H1 (cell line): ENCODE measurements at places on chromosomes 2 and 18. TPM values are rescaled to one million over a fixed set of nuclear protein-coding genes. Genes with fewer than 3 reads are reported as not detected.

DNA sequence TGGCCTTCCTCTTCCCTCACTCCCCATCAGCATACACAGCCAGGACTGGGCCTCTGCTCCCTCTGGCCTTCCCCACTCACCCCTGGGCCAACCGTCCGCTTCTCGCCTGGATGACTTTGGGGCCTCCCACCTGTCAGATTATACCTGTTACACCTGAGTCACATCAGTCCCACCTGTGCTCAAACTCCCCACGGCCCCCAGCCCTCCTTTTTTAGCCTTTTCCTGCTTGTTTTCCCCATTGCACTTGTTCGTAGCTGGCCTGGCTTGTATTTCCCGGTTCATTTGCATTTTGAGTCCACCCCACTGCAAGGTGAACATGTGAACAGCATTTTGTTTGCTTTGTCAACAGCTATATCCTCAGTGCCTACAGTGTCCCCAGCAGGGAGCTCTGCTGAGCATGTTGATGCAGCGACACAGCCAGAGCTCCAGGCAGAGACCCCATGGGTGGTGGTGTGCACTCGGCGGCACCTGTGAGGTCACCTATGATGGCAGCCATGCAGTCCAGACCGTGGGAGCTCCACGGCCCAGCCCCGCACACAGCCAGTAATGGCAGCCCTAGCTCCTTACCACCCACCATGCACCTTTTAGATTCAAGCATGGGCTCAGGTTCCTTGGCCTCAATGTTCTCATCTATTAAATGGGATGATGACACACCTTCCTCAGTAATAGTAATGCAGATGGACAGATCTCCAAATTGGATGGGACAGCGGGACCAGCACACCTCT is 276.4 kb upstream of the HS6ST1 start:
- no peaks in the 10 kb centered on the region for H3K27me3 ChIP-seq
- no peak overlapping the region for H3K27ac ChIP-seq
- DNase-seq: no peak
- H3K4me3 ChIP-seq: no peak overlapping the region

GRCh38 chr2:66030553-66030952 is 404.4 kb upstream of the MEIS1 start:
- no peaks in the 10 kb centered on the region for H3K4me1 ChIP-seq
- H3K36me3 ChIP-seq: no peaks in the 10 kb centered on the region
- H3K4me3 ChIP-seq: no peak overlapping the region

DNA sequence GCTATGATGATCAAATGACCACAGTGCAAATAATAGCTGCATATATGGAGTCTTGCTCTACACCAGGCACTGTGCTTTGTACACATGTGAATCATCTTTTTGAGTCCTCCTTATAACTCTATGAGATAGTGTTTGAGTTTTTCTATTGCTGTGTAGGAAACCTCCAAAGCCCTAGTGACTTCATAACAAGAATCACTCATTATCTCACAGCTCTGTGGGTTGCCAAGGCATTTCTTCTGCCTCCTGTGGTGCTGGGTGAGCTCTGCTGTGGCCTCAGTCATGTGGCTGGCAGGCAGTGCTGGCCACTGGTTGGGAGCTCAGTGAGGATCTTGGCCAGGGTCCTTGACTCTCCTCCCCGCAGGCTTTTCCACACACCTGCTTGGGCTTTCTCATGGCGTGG is 153.4 kb downstream of the CAPN13 start:
- H3K27ac ChIP-seq: no peak overlapping the region
- H3K36me3 ChIP-seq: no peaks in the 10 kb centered on the region
- peaks cover 6% of the 10 kb centered on the region; the same call in 1 of the 2 replicates for H3K27me3 ChIP-seq
- H3K4me3 ChIP-seq: no peak overlapping the region
- DNase-seq: no peak

GRCh38 chr2:143936848-143937722 is 582.8 kb downstream of the ZEB2 start:
- H3K4me3 ChIP-seq: peak overlapping the region; percentile 64
- H3K36me3 ChIP-seq: no peaks in the 10 kb centered on the region
- no peak overlapping the region for H3K27ac ChIP-seq
- H3K27me3 ChIP-seq: peaks cover 6% of the 10 kb centered on the region
- peaks cover 11% of the 10 kb centered on the region for H3K4me1 ChIP-seq

DNA sequence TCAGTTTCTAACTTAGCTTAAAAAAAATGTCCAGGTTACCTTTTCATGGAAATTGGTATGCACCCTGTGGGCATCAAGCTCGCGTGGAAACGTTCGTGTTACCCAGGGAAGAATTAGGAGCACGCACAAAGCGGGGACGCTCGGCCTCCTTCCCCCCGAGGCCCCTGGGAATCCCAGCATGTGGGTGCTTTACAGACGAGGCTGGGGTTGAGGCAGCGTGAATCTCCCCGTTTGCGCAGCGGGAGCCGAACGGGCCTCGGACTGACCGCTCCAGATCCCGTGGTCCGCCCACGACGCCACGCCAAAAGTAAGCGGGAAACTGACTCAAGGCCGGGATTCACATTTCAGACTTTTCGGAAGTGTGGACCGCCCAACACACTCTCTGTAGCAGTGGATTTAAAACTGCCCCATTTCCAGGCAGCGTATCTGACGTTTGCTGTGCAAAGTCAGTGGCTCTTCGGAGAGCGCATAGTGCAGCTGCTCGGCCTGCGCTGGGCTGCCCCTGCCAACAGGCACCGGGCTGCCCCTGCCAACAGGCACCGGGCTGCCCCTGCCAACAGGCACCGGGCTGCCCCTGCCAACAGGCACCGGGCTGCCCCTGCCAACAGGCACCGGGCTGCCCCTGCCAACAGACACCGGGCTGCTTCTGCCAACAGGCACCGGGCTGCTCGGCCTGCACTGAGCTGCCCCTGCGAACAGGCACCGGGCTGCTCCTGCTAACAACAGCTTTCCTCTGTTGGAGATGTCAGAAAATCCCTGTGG is 49.7 kb downstream of the SH3YL1 start:
- H3K4me1 ChIP-seq: no peaks in the 10 kb centered on the region
- DNase-seq: no peak
- peaks cover 4% of the 10 kb centered on the region; the same call in 1 of the 2 replicates for H3K36me3 ChIP-seq
- H3K27me3 ChIP-seq: no peaks in the 10 kb centered on the region
- no peak overlapping the region for H3K27ac ChIP-seq

GRCh38 chr2:62040926-62041325 is 135.5 kb downstream of the COMMD1 start:
- no peak for DNase-seq
- H3K27ac ChIP-seq: no peak overlapping the region
- no peaks in the 10 kb centered on the region for H3K4me1 ChIP-seq
- peaks cover 9% of the 10 kb centered on the region; the same call in 1 of the 2 replicates for H3K36me3 ChIP-seq
- no peaks in the 10 kb centered on the region for H3K27me3 ChIP-seq

DNA sequence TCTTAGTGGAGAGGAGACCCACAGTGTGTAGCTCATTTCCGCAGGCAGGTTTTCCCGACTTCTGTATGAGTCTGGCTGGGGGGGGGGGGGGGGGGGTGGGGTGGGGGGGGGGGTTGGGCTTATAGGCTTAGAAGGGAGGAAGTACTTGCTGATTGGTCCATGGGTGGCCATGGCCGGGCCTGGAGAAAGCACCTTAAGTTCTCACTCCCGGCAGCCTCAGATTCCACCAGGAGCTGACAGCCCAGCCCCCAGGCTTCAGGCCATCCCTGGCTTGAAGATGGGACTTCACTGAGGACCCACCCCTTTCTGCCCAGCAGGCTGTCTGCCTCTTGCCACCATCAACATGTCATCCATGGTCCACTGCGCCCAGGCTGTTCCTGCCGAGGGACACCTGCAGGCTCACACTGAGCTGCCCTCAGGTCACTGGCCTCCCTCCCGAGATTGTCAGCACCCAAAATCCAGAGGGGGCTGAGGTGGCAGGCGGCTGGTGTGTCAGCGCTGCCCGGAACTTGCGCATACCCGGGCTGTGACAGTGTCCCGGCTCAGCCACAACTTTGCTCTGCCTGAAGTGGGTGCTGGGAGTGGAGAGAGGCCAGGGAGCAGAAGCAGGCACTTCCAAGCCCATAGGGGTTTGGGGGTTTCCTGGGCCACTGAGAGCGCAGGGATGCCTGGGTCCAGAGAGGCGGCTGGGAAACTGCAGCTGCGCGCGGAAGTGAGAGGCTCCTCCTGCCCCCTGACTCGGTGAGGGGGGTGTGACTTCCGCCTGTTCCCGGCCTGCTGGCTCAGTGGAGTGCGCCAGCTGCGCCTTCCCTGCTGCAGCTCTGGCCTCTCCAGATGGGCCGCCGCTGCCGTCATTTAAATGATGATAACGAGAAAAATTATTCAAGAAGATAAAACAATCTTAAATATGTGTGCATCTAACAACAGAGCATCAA is 256.1 kb downstream of the RPRM start:
- H3K27me3 ChIP-seq: no peaks in the 10 kb centered on the region
- no peak overlapping the region for H3K27ac ChIP-seq
- DNase-seq: no peak

DNA sequence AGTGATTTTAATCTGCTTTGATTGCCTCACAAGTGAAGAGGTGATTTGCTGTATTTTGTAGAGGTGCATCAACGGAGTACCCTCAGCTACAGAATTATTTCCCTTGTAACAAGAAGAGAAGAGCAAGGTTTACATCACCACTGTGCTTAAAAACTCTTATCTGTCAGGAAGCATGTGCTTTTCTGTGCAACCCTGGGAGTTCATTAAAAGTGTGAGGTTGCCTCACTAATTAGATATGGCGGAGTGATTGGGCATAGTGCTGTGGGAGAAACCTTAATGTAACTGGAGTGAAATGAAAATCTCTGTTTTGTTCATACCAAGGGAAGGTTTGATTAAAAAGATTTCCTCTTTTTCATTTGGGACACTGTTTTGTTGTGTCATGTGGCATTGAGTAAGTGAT is 544.7 kb downstream of the PARD3B start:
- no peak overlapping the region for H3K27ac ChIP-seq
- H3K4me1 ChIP-seq: no peaks in the 10 kb centered on the region
- no peak for DNase-seq
- H3K36me3 ChIP-seq: no peaks in the 10 kb centered on the region
- no peak overlapping the region for H3K4me3 ChIP-seq

DNA sequence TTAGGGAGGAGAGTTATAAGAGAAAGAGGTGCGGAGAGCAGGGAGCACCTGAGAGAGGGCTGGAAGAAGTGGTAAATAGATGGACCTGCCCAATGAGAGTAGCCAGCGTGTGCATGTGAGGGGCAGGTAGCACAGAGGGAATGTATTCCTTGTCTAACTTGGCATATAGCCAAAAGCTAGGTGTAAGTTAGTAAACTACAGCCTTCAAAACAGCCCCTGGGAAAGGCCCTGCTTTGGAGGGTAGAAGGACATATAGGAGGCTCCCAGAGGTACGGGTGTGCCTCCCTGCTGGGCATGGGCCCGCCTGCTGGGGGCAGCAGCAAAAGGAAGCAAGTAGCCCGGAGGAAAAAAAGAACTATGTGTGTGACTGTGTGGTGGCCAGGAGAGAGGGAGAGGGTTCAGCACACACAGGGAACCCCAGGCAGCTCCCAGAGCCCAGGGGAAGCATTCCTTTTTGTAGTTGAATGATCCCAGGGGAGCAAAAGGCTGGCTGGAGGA is 48.0 kb downstream of the TCF7L1 start:
- peaks cover 29% of the 10 kb centered on the region for H3K4me1 ChIP-seq
- no peak overlapping the region for H3K27ac ChIP-seq
- no peak overlapping the region for H3K4me3 ChIP-seq
- DNase-seq: no peak
- no peaks in the 10 kb centered on the region for H3K27me3 ChIP-seq

DNA sequence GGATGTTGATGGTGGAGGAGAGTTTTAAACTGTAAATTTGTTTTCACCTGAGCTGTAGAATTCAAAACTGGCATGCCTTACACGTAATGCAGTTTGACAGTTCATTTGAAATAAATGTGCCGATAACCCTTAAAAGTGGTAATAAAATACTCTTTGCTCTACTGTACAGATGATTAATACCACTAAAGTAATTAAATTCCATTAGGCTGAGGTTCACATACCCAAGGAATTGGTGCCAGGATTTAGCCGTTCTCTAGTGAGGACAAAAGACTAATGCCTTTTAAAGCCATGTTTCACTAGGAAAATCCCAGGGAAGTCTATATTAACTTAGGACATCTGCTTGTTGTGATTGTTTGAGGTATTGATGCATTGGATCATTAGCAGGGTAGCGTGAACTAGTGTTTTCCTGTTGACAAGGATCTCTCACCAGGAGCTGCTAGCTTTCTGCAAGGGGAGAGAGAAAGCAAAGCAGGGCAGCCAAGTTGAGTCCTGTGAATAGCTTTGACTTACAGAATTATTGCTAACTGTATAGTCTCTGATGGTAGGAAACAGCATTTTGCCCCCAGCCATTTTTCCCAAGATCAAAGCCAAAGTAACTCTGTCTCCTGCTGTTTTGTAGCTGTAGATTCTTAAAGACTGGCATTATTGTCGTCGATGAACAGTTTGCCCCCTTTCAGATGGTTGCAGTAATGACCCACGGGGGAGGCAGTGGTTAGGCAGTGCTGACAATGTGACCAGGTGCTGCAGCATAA is 280.9 kb upstream of the FANCL start:
- H3K4me1 ChIP-seq: peaks cover 5% of the 10 kb centered on the region
- no peaks in the 10 kb centered on the region for H3K36me3 ChIP-seq
- DNase-seq: no peak
- H3K27me3 ChIP-seq: no peaks in the 10 kb centered on the region
- no peak overlapping the region for H3K4me3 ChIP-seq

DNA sequence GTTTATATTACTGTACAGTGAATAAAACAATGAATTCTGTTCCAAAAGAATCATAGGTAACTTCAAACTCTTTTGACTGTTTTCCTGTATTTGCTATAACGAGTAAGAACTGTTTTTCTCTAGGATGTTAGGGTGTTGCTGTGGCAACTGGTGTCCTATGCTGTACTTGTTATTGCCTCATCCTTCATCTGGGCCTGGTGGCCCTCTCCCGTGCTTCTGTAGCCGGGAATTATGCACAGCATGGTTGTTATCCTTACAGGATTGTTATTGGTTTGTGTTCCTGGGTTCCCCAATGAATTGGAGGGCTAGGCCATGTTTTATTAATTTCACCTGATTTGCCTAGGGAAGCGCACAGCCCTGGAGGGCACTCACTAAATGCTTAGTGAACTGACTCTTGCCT is 279.2 kb downstream of the PTPRM start:
- no peak overlapping the region for H3K27ac ChIP-seq
- no peak overlapping the region for H3K4me3 ChIP-seq
- DNase-seq: no peak
- H3K4me1 ChIP-seq: no peaks in the 10 kb centered on the region

- H3K27me3 ChIP-seq: no peaks in the 10 kb centered on the region
- no peak for DNase-seq
- no peaks in the 10 kb centered on the region for H3K36me3 ChIP-seq
Measured at GRCh38 chr2:175435012-175435411, 253.5 kb upstream of the ATP5MC3 start.

GRCh38 chr2:30346471-30347169 is 100.4 kb upstream of the LCLAT1 start:
- no peak overlapping the region for H3K27ac ChIP-seq
- no peaks in the 10 kb centered on the region for H3K27me3 ChIP-seq
- peaks cover 3% of the 10 kb centered on the region; the same call in 1 of the 2 replicates for H3K4me1 ChIP-seq
- DNase-seq: peak; percentile 55

Gene TRIB2
- 57.0 and 57.3 TPM in 2 replicates for total RNA-seq

Gene GNAL
- total RNA-seq: 18.2 and 18.3 TPM in 2 replicates

Gene SERPINB2
- not detected in 2 replicates for total RNA-seq

Gene SPR
- 10.7 and 11.5 TPM in 2 replicates for total RNA-seq

Gene NYAP2
- not detected in 2 replicates for total RNA-seq
